ENCODE measurements at places on chromosomes 3 and 15.

GRCh38 chr3:51940648-51941462 lies 849 bp downstream of the RRP9 start:
- DNase-seq: no peak

DNA sequence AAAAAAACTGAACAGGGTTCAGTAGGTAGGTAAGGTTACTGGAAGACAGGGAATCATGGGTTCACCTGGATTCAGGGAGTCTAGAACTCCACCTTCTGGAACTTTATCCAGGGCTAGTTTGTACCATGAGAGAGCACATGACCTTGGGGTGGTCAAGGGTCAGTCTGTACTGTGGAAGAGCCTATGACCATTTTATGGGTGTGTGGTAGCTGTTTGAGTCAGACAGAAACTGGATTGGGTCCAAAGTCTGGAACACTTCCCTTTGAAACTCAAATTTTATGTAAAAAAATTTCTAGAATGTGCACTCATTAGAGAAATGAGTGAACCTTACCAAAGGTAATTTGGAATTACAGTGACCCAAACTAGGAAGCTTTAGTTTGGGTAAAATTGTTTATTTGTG lies 486.0 kb upstream of the AGTR1 start:
- DNase-seq: no peak

DNA sequence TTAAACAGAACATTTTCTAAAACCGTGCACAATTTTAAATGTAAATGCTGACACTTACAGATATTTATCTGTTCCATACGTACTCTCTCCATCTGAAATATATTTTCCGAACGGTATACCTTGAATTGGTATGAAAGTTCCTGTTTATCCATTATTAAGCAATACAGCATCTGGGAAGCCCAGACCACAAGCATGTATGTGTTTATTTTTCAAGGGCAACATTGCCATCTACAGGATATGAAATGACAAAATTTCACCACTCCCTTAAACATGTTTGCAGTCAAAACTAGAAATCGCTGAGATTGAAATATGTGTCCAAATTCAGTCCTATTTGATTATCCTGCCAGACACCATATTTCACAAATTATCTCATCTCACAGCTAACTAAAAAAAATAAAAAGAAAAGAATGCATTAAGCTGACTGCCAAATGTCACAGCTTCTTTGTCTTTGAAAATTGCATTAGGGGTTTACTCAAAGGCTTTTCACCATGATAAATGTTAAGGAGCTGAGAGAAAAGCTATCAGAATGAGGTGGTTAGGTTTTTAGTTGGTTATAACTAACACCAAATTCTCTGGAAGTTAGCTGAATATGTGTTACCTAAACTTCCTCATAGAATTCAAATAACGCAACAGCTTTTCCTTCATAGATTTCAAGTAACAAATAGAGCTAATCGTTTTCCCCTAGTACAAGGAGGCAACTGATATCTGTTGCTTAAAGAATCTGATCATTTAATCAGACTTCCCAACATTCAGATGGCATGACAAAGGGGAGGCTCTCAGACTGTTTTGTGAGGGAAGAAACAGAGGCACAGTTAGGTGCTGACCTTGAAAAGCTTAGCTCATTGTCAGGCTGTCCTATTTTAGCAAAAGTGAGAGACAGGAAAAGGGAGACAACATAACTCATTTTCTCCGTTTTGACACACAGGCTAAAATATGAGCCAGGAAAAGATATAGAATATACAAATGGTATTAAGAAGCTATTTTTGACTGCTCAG lies 533.1 kb downstream of the TBL1XR1 start:
- no peak for DNase-seq

- no peak for DNase-seq
Measured at GRCh38 chr3:148735597-148735996, 37.9 kb downstream of the AGTR1 start.

GRCh38 chr15:31609906-31610305 lies 283.3 kb downstream of the KLF13 start:
- no peak for DNase-seq

- no peak for DNase-seq
Measured at GRCh38 chr3:131329774-131330173, 51.8 kb upstream of the NUDT16 start.

- no peak for DNase-seq
Measured at GRCh38 chr3:170007031-170007663, 30.6 kb upstream of the GPR160 start.

DNA sequence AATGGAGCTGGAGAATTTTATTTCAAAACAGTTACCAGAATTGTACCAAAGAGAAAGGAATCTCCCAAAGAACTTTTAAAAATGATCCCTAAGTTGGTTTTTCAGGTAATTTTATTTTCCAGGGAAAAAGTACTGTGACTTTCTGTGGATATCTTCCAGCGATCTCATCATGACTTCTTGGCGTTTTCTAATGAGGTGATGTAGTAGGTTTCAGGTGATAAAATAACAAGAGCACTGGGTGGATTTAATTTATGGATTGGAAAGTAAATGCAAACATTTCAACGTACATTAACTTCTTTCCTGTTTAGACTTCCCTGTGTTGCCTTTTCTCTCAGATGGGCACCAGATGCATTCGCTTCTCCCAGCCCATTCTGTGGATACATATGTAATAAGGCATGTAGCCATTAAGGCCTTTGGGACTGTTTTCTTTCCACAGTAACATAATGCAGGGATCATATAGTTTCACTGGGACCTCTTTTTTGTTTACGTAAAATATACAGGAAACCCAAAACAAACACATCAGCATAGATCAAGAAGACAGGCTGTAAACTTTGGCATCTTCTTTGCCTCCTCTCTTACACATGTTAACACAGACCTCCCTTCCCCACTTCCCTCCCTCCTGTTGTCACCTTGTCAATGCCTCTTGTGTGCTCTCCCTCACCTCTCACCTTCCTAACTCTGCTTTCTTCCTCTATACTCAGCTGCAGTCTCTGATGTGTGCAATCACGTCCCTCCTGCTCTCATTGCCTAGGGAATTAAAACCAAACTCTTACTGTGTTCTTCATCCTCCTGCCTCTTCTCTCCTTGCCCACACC lies 13.0 kb downstream of the PHLDB2 start:
- no peak for DNase-seq

DNA sequence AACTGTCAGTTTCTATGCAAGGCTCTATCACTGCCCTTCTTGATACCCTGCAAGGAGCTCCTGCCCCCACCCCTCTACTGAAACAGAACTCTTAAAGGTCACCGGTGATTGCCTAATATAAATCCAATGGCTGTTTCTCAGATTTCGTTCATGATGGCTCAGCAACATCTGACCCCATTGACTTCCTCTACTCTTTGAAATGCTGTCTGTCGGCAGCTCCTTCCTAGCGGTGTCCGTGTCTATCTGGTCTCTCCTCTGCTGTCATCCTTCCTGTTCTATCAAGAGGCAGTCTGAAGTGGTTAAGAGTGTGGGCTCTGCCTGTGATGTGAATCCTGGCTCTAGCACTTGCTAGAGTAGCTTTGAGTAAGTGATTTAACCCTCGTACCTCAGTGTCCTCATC lies 5.5 kb downstream of the TMEM266 start:
- DNase-seq: no peak

DNA sequence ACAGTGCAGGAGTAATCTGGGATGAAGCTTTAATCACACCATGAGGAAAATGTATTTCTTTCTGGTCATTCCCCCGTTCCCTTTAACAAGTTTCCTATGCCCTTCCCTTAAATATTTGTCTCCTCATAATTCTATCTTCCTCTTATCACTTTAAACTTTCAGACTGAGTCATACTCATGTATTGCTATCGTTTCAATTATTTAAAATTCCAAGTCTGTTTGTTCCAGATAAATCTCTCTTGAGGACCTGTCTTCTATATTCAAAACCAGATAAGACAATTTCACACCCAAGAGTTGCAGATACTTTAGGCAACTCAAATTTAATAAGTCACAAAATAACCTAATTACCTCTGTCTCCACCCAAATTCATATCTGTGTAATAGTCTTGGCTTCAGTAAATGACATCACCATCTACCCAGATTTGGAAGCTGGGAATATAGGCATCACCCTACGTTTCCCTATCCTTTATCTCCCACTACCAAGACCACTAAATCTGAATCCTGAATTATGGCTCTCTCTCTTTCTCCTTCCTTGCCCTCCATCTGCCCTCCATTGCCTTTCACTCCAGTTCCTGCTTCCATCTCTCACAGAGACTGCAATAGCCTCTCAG lies 220.1 kb downstream of the PYDC2 start:
- no peak for DNase-seq

- DNase-seq: no peak
Measured at GRCh38 chr15:67803299-67803698, 22.0 kb upstream of the SKOR1 start.

- DNase-seq: no peak
Measured at GRCh38 chr15:83783227-83783626, 129.3 kb downstream of the ADAMTSL3 start.

GRCh38 chr3:122146466-122146865 lies 37.0 kb upstream of the CASR start:
- no peak for DNase-seq

DNA sequence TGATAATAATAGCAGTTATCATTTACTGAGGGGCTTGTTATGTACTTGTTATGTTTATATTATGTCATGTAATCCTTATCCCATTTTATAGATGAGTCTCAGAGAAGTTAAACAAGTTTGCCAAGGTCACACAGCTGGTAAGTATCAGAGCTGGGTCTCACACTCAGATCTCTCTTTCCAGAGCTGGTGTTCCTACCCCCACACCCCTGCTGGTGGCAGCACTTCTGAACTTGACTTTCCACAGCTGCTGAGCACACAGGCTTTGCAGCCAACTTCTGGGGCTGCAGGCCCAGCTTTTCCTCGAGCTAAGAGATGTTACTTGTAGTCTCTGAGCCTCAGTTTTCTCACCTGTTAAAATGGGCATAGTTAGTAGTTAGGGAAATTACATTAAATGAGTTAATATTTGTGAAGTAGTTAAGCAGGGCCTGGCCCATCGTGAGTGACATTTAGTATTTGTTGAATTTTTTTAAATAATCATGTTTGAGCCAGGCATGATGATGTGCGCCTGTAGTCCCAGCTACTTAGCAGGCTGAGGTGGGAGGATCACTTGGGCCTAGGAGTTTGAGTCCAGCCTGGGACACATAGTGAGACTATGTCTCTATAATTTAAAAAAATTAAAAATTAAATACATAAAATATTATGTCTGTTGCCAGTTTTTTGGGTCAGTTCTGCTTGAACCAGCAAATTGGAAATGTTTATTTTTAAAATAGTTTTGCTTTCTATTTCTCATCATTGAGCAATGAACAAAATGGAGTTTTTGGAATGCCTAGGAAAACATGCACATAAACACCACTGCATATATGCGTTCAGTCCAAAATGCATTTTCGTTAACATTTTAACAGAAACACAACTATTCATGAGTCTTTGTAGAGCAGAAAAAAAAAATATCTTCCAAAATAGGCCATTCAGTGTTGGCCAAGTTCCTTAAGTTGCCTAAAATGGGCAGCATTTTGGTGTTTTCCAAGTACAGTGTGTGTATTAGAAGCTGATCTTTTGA lies 87.3 kb downstream of the SMAD6 start:
- no peak for DNase-seq

Measured in H54 (cell line).